ENCODE measurements at places on chromosomes 3 and 15. TPM values are rescaled to one million over a fixed set of nuclear protein-coding genes. Genes with fewer than 3 reads are reported as not detected.

DNA sequence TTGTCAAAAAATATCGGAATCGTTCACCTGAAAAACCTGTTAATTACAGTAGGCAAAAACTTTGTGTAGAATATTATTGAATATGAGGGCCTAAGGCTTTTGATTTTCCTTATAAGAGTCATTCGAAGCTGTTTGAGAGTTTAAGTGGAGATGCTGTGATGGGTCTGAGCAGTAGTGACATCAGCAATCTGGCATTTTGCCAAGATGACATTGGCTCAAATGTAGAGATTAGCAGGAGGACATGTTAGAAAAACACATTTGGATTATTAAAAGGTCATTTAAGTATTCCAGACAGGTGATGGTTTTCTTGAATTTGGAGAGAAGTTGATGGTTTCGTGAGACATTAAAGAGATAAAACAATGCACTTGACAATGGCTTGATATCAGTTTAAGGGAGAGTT, 12.9 kb downstream of the OR5AC2 start:
- no peak for DNase-seq

GRCh38 chr3:50441424-50442217, 61.8 kb downstream of the CACNA2D2 start:
- no peak for DNase-seq

KNL1 gene
- 25.3 TPM for total RNA-seq

DNA sequence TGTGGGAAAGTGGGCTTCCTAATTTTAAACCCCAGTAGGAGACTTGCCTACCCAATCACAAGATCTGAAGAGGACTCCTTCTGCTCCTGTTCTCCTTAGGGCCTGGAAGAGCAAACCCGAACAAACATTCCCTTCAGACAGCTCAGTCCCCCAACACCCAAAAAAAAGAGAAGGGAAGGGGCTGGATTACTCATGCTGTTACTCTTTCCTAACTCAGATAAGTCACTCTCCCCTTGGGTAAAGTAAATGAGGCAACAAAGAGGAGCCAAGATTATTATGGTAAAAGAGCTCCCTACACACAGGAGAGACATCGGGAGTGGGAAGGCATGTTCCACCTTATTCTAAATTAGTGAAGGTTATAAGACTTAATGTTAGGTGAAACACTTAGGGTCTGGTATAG, 18.1 kb upstream of the LEKR1 start:
- DNase-seq = no peak

CDAN1 gene
- 29.7 TPM for total RNA-seq

GJD2 gene
- total RNA-seq = not detected

- no peak for DNase-seq
Observed at GRCh38 chr3:41352510-41352909, 153.2 kb downstream of the CTNNB1 start.

DNA sequence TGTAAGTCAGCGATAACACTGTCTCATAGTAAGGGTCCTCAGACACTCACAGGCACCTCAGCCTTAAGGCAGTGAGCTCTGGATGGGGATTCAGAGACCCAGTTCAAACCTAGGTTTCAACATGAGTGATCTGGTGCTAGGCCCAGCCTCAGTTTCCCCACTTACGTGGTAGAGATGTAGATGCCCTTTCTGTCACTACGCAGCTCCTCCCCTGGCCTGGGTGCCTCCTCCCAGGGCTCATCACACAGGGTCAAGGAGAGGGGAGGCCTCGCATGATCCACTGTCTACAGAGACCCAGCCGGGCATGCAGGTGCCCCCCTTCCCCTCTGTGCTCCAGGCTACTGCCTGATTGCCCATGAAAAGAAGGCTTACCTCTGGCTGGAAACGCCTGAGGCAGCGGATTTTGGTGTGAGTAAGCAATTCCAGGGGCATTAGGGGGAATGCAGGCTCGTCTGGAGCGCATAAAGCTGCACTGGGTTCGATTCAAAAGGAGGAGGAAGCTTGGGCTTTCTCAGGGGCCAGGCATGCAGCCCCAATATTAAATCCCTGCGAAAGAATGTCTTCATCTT, 69.8 kb upstream of the ANKRD34C start:
- DNase-seq = no peak

DNA sequence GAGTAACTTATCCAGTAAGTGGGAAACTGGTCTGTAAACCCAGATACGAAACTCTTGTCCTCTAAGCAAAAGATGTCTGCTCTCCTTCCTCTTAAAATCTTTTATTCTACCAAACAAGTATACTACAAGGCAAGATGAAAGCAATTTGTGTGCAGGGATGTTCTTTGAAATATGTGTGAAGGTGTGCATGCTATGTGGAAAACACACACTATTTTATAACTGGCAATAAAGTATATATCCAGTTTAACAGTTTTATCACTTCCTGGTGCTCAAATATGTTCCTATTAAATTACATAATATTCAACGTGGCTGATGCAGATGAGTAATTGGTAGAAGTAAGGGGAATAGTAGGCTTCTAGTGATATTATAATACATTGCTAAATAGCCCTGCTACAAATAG, 566.5 kb downstream of the ROBO2 start:
- no peak for DNase-seq

ACKR4 gene
- 0.26 TPM for total RNA-seq

DNA sequence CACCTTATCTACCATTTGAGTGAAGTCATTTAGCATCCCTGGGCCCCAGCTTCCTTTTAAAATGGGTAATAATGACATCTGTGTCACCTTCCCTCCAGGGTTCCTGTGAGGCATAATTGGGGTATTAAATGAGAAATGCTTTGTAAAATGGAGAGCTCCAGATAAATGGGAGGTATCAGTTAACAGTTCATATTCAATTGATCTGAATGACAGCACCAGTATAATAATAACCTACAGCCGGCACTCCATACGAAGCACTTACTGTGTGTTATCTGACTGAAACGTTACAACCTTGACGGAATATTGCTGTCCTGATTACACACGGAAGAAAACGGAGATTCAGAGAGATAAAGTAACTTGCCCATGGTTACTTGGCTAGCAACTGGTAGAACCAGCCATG, 53.6 kb downstream of the BHLHE40 start:
- DNase-seq = no peak

- DNase-seq = no peak
Observed at GRCh38 chr3:9957214-9957613, 5.0 kb upstream of the PRRT3 start.

SYNPR gene
- not detected for total RNA-seq

DNA sequence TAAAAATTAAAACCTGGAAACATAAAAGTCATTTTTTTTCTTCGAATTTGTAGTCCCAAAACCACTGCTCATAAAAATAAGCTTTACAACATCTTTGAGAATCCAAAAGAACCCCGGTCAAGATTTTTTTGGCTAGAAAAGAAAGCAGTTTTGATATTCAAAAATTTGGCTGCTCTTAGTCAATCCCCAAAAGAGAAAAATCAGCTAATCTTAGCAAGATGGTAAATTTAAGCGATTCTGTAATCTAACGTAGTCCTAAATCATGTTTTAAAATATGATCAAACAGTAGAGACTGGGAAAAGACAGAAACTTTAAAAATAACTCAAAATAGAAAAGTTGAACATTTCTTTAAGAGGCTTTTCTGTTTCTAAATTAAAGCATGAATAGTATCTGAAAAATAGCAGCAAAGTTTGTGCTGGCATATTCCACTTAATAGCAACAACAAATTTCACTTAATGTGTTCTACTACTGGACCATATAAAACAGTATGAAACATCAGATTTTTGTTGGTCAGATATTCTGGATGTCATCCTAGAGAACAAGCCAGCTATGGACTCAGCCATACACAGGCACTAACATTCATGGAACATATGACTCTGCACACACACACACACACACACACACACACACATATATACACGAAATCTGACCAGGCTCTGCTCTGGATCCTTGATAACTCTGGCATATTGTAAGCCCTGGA, 19.1 kb upstream of the NR2F2 start:
- no peak for DNase-seq
